ENCODE measurements at places on chromosomes 3 and 15.

DNA sequence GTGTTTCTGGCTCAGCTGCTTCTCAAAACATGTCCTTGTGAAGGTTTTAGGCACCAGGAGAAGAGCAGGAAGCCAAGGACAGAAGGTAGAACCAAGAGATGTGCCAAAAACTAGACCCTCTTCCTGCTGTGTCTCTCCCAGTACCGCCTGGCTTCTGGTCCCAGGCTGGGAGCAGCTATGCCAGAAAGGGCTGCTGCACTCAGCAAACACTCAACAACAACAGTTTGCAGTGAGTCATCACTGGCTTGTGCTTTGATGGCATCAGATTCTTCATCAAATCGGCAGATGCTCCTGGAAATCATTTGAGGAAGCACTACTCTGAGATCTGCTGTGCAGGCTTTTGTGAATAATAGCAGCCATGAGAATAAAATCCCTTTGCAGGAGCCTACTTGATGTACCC, 63.2 kb downstream of the DGKG start:
- H3K36me3 ChIP-seq: no peaks in the 10 kb centered on the region

GRCh38 chr15:81959196-81959595, 86.6 kb downstream of the MEX3B start:
- no peak overlapping the region for H3K4me3 ChIP-seq
- H3K27me3 ChIP-seq: no peaks in the 10 kb centered on the region
- peaks cover 7% of the 10 kb centered on the region for H3K36me3 ChIP-seq
- DNase-seq: no peak

- no peak overlapping the region for H3K27ac ChIP-seq
- no peak overlapping the region for H3K4me3 ChIP-seq
- DNase-seq: no peak
- H3K4me1 ChIP-seq: no peaks in the 10 kb centered on the region
- no peaks in the 10 kb centered on the region for H3K36me3 ChIP-seq
These were observed 13.7 kb upstream of the U2SURP start for GRCh38 chr3:142987707-142988106.

GRCh38 chr15:97052513-97052912, 722.0 kb downstream of the NR2F2 start:
- H3K36me3 ChIP-seq: peaks cover 2% of the 10 kb centered on the region
- H3K4me3 ChIP-seq: no peak overlapping the region
- peaks cover 3% of the 10 kb centered on the region for H3K4me1 ChIP-seq
- no peaks in the 10 kb centered on the region for H3K27me3 ChIP-seq
- no peak overlapping the region for H3K27ac ChIP-seq

GRCh38 chr3:22606461-22606860, 596.7 kb upstream of the UBE2E2 start:
- no peak overlapping the region for H3K4me3 ChIP-seq
- no peak for DNase-seq
- no peaks in the 10 kb centered on the region for H3K27me3 ChIP-seq

DNA sequence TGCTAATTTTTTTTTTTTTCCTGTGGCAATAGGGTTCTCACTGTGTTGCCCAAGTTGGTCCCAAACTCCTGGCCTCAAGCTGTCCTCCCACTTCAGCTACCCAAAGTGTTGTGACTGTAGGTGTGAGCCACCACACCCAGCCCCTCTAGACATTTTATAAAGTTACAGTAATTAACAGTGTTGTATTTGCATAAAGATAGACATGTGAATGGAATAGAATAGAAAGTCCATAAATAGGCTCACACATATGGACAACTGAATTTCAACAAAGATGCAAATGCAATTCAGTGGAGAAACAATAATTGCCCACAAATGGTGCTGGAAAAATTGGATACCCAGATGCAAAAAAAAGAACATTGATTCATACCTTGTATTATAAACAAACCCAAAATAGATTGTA, 39.9 kb downstream of the PLS1 start:
- H3K27ac ChIP-seq: no peak overlapping the region
- no peaks in the 10 kb centered on the region for H3K4me1 ChIP-seq
- H3K36me3 ChIP-seq: peaks cover 1% of the 10 kb centered on the region
- no peaks in the 10 kb centered on the region for H3K27me3 ChIP-seq
- no peak overlapping the region for H3K4me3 ChIP-seq

DNA sequence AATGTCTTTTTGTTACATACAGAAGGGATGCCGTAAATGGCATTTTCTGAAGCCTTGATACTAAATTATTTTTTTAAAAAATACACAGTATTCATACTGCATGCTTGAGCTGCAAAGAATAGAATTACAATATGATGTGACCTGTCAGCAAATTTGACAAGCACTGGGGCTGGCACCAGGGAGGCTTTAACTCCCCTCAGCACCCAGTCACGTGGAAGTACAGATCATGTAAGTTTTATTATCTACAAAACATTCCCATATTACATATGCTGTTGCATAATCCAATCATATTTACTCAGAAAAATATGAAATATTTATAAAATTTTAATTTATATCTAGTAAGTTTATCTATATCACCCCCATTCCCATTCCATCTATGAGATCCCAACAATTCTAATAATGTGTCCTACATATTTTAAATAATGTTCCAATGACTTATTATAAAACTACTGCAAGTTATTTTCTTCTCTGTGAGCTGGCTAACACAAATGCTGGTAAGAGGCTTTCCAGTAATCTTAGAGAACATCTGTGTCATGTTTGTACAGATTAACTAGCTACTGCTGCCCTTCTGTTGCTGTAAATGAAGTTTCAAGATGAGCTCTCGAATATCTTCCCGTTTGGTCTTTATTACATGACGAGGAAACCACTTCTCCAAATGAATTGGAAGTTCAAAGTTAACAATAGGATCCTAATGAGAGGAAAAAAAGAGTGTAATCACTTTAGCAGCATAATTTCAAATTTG, 5.2 kb upstream of the IMPG2 start:
- H3K4me1 ChIP-seq: no peaks in the 10 kb centered on the region
- no peak for DNase-seq
- H3K27ac ChIP-seq: no peak overlapping the region
- H3K36me3 ChIP-seq: peaks cover 13% of the 10 kb centered on the region

- H3K27me3 ChIP-seq: no peaks in the 10 kb centered on the region
- H3K4me3 ChIP-seq: no peak overlapping the region
- H3K27ac ChIP-seq: no peak overlapping the region
- H3K36me3 ChIP-seq: no peaks in the 10 kb centered on the region
These were observed 2.5 kb downstream of the PIK3CA start for GRCh38 chr3:179150610-179151009.

Data from progenitor cell of endocrine pancreas (in vitro differentiated cells).